ENCODE measurements at places on chromosomes 5 and 9.

DNA sequence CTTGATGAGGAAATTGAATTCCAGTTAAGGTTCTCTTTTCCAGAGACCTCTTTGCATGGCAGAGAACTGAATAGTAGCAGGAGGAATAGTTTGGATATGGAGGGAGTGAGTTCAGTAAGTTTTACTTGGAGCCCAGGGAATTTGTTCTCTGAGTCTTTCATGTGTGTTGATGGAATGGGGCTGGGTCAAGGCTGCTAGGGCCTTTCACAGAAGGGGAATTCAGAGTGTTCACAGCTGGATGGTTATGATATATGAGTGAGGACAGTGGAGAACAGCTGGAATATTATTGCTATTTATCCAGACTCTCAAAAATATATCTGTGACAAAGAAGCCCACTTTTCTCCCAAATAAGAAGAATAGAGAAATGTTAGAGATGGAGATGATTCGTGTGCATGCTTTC lies 372.8 kb downstream of the PLK2 start:
- DNase-seq: no peak

DNA sequence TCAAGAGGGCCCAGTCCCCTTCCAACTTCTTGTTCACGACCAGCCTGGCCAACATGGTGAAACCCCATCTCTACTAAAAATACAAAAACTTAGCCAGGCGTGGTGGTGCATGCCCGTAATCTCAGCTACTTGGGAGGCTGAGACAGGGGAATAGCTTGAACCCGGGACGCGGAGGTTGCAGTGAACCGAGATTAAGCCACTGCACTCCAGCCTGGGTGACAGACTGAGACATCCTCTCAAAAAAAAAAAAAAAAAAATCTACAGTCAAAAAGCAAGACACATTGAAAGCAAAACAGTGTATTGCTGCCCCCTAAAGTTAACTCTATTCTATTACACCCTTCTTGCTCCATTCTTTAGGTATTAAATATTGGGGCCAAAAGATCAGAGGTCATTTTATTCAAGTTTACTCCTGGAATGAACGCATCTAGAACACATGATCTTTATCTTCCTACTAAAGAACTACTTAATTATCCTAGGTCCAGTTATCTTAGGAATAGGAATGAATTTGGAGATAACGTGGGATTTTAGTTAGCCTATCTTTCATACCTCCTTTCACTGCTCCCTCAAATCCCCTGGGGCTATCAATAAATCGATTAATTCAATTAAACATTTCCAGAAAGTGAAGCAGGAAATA lies 2.4 kb downstream of the ATG12 start:
- no peak for DNase-seq

- DNase-seq: no peak
Measured at GRCh38 chr9:132163457-132163875, 1.6 kb downstream of the NTNG2 start.

- no peak for DNase-seq
Measured at GRCh38 chr9:81634915-81635516, 54.3 kb downstream of the TLE1 start.

GRCh38 chr5:4387290-4387689 lies 752.8 kb upstream of the ADAMTS16 start:
- DNase-seq: no peak

- DNase-seq: no peak
Measured at GRCh38 chr5:68303038-68303738, 87.6 kb downstream of the PIK3R1 start.

DNA sequence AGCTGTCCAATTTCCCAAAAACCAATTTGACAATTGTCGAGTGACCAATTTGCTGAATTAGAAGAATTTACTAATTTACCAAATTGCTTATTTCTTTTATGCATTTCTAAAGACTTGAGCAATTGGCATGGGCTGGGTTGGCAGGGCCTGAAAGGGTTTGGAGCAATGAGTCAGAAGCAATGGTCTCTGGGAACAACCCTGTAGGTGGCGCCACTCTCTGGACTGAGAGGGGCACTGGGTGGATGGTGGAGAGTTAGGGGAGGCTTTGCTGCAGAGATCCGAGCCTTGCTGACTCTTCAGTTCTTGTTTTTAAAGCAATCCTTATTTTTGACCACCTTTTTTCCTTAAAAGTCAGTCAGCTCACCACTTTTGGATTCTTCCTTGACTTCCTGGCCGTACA lies 71.5 kb upstream of the RPS23 start:
- no peak for DNase-seq

DNA sequence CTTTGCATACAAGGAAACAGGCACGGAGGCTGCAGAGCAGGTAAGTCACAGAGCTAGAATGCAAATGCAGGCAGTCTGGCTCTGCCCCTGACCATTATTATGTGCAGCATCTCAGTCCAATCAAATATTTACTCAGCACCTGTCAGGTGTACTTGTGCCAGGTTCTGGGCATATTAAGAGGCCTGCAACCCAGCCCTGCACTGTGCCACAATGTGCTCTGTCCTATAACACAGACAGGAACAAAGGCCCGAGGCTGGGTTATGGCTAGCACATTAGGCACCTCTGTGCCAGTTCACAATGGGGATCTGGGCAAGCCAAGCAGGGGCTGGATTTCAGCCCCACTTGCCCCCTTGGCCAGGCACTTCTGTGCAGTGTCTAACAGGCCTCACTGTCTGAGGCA lies 14.0 kb downstream of the ARL15 start:
- DNase-seq: no peak

- DNase-seq: no peak
Measured at GRCh38 chr5:10401498-10401897, 40.2 kb upstream of the ROPN1L start.

GRCh38 chr9:108885643-108886348 lies 23.7 kb downstream of the ACTL7A start:
- DNase-seq: peak; percentile 42

- no peak for DNase-seq
Measured at GRCh38 chr5:88142886-88143692, 125.6 kb downstream of the TMEM161B start.

DNA sequence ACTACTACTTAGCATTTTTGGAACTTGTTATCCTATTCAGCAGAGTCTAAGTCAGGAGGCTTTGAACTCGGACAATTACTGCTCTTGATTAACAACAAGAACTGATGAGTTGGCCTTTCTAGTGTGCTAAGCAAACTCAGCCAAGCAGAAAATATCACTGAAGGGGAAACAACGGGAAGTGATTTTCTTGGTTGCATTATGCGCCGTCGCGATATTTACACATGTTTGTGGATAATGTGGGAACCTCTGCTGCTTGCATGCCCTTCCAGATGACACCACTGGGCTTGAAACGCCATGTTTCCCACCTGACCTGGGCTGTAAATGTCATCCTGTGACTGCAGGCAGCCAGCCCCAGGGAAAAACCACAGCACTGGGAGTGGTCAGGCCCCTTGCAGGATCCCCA lies 205.5 kb downstream of the PAX5 start:
- no peak for DNase-seq

DNA sequence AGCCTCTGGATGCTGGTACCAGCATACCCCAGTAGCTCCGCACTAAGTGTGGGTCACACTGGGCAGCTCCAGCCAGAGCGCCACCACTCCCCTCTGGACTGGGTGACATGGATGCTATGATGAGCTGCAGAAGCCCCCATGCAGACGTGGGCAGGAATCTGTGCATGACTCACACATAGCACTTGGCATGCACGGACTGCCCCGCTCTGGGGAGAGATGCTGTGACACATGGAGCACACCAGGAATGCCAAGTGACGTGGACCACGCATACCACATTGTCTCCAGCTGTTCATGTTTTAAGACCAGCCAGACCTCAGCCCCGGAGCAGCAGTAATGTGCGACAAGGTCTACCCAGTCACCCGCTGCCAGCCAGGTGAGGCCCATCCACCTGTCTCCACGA lies 64.1 kb downstream of the SEMA4D start:
- no peak for DNase-seq

GRCh38 chr9:112754578-112754977 lies 4.0 kb downstream of the SNX30 start:
- DNase-seq: no peak

GRCh38 chr9:121921444-121921843 lies 171.7 kb downstream of the TTLL11 start:
- DNase-seq: no peak

- no peak for DNase-seq
Measured at GRCh38 chr5:115435778-115436712, 108.5 kb downstream of the FEM1C start.

DNA sequence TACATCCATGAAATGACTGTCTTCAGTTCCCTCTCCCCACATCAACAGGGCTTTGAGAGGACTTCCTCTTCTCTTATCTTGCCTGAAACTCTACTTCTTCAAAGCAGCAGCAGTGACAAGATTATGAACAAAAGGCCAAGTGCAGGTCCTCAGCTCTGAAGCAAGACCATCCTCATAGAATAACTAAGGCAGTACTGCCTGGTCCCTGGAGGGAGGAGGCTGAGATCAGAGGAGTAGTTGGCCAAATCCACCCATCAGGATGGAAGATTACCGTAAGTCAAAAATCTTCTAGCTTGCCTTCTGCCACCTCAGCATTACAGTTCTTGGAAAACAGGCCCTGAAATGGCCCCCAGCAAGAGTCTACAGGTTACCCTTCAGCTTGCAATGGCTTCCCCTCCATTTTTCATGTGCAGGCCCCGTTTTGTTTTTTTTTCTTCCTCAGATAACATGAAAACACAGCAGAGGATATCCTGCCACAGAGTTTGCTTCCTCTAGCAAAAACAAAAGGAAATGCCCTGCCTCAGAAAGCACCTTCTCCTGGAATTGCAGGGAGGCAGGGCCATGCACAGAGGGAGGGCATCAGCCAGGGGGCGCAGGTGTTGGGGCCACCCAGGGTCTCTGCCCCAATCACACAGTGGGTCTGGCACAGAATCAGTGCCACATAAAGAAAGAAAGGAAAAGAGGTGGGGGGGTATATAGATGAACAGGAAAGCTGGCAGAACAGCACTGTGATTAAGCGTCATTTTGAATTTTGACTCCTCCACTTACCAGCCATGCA lies 40.0 kb downstream of the KLHL3 start:
- no peak for DNase-seq

GRCh38 chr5:150589862-150590601 lies 50.4 kb upstream of the SYNPO start:
- no peak for DNase-seq

GRCh38 chr9:128242828-128243214 lies 33.0 kb downstream of the GOLGA2 start:
- no peak for DNase-seq

DNA sequence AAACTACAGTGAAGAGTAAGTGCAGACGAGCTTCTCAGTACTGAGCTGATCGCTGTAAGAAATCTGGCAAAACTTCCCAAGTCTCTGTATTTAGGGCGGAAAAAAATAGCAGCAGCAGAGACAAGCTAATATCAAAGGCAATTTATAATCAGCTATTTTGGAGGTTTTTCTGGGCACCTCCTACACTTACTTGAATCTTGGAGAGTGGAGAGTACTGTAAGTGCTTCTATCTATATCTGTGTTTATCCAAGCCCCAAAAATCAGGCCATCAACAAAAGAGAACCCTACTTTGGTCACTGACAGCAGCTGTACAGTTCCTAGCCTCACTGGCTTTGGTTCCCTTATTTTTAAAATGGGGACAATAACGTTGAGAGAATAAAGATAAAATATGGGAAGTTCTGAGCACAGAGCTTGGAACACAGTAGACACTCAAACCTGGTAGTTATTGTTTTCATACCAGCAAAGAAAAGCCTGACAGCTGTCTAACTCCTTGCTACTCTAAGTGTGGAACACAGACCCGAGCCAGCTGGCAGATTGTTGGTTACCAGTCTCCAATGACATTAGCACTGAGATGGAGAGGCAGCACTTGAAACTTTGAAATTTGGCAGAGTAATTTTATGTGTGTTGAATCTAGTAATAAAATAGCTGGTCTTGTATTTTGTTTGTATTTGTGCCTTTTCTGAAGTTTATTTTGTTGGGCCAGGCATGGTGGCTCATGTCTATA lies 96.0 kb upstream of the SLC28A3 start:
- DNase-seq: no peak

- no peak for DNase-seq
Measured at GRCh38 chr9:131837316-131837715, 97.4 kb upstream of the RAPGEF1 start.

DNA sequence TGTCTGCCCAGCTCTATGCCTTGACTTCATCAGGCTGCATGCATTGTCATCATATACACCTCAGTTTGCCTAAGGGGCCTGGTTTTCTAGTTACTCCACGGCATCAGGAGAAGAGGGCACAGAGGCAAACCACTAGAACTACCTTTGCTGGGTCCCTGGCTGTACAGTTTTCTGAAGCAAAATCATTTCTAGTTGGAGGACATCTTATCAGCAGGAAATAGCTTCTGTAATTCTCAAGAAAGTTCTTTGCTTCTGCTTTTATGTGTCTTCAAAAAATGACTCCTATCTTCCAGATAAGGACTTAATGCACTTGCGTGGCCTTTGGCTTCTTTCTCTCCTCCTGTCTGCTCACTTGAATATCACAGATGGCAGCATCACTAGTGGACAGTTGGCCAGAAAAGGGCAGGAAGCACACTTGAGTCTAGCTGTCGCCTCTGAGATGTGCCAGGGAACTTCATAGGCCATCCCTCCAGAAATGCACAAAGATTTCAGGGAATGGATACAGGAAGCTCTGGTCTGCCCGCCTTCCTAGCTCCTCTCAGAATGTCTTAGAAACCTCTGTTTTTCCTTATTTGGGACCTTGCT lies 22.4 kb upstream of the LTC4S start:
- DNase-seq: no peak

DNA sequence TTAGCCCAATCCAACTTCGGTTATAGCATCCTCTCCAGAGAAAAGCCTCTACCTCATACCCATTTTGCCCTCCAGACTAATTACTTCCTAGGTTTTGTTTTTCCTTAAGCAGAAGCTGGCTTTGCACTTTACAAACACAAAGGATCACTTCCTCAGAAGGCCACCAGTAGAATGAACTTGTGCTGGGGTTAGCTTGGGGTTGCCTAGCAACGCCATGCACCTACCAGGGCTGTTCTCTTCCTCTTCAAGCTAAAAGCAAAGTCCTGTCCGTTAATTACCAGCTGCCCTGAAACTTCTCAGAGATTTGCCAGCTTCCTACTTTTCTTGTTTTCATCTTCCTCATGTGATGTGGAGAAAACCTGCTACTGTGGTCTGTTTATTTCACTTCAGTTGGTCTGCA lies 132.0 kb upstream of the WWC1 start:
- DNase-seq: peak; percentile 46
